ENCODE measurements at places on chromosomes 11 and 22.

GRCh38 chr11:2683806-2684205 lies 16.0 kb downstream of the KCNQ1OT1 start:
- no peak for DNase-seq

- DNase-seq: no peak
Measured at GRCh38 chr22:49954354-49954753, 6.2 kb upstream of the PIM3 start.

GRCh38 chr22:32920032-32920628 lies 118.6 kb downstream of the TIMP3 start:
- no peak for DNase-seq

GRCh38 chr22:47020166-47020565 lies 257.7 kb downstream of the TBC1D22A start:
- no peak for DNase-seq

DNA sequence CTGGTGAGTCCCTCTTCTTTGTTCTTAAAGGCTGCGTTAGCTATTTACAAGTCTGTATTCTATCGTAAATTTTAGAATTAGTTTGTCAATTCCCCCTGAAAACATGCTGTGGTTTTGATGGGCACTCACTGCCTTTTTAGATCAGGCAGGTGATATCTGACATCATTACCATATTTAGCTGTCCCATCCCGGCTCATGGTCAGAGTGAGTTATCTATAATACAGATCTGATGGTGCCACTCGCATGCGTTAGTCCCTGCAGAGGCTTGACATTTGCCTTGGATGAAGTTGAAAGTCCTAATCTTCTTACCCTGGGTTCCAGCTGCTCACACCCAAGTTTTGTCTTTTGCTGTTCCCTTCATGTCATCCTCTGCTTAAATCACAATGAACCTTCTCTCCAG lies 150.5 kb upstream of the NARS2 start:
- no peak for DNase-seq

DNA sequence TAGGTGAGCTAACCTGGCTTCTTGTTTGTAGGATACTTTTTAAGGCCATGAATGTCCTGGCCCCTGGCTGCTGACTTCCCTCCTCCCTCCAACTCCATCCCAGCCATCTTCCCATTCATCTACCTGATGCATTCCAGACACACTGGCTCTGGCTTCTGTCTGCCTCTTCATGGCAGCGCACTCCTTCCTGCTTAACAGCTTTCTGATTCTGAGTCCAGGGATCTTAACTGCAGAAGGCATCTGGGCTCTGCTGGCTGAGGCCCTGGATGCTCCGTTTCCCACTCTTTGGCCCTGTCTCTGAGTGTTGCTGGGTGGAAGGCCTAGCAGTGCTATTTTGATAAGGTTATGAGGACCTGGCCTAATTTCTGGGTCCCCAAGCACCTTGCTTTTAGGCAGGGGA lies 1.8 kb upstream of the THY1 start:
- no peak for DNase-seq

DNA sequence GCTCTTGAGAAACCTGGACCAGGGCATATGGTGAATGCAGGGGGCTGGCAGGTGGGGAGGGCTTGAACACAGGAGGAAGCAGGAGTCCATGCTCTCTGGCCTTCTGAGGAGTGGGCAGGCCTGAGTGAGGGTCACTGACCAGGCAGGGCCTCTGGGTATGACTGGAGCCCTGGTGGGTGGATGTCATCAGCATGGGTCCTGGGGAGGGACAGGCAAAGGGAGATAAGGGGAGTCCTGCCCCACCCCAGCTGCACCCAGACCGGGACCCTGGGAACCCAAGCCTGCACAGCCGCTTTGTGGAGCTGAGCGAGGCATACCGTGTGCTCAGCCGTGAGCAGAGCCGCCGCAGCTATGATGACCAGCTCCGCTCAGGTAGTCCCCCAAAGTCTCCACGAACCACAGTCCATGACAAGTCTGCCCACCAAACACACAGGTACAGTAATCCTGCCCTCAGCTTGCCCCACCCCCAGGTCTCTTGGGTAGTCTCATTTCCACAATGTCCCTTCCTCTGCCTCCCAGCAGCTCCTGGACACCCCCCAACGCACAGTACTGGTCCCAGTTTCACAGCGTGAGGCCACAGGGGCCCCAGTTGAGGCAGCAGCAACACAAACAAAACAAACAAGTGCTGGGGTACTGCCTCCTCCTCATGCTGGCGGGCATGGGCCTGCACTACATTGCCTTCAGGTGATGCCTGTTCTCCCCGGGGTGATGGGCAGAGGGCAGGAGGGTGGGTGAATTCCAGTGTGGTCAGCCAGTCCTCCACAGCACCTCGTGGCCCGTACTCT lies 2.0 kb upstream of the VEGFB start:
- no peak for DNase-seq

DNA sequence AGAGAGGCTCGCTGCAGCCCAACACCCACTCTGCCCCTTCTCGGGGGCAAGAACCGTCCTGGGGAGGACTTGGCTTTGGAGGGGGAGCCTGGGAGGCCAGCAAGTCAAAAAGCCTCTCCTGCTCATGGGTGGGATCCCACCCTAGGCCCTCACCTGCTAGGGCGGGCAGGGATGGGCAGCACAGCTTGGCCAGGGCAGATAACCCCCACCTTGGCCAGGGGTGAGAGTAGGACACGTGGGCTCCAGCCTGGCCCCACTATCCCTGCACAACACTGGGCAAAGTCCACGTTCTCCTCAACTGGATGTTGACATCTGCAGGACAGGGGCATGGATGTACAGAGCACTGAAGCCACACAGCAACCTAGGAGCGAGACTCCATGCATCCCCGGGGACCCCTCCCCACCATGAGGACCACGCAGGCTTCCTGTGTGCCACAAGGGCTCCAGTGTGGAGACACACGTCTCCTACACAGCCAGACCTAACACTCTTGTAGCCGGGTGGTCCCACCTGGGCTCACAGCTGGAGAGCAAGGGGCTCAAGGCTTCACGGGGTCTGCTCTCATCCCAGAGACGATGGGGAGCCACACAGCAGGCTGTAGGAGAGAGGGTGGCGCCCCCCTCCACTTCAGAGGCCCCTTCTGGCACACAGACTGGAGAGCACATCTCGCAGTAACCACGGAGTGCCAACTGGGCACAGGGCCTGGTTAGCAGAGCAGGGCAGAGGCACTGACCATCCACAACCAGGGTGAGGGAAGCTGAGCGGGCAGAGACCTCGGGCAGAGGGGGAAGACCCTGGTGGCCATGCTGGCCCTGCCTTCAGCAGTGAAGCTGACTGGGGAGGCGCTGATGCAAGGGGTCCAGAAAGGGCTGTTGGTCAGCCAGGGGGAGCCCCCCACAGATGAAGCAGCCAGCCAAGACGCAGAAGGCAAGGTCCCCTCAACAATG lies 171.1 kb downstream of the CRYBB2 start:
- no peak for DNase-seq

DNA sequence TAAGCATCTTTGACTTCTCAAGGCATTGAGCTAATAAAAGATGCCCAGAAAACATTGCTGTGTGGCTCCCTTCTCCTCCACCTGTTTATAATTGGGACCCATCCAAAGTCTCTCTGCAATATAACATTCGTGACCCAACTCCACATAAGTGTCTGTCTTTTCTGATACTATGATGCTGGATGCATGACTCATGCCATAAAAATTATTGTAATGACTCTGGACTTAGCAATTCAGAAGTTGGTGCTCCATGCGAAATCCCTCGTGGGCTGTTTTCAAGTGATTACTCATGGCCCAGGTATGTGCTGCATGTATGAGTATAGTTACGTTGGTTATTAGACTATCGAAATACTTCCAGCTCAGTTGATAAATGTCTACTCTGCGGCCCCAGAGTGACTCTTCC lies 11.7 kb downstream of the FJX1 start:
- DNase-seq: no peak

GRCh38 chr11:19614370-19614940 lies 98.2 kb upstream of the NAV2 start:
- DNase-seq: no peak

DNA sequence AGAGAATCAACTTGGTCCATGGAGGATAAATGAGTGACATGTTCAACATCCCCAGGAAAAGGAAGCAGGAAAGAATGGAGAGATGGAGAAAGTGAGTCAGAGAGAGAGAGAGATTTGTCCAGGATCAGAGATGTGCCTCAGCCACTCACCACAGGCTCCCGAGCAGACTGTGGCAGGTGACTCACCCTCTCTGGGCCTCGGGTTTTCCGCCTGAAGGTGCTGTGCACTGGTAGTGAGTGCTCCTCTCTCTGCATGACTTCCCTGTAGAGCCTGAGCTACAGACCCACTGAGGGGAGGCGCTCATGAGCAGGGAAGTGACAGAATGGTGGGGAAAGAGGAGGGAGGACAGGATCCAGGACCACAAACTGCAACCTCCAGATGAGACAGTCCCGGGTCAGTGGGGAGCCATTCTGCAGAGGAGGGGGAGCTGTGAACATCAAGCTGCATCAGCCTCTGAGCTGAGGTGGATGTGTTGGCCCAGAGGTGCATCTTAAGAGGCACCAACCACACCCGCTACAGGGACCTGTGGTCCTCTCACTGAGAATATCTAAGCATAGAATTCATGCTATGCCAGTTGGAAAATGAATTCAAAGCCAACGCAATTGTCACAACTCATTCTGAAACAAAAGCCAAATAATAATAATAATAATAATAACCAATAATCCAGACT lies 433.4 kb downstream of the BRD1 start:
- DNase-seq: no peak

GRCh38 chr11:469684-470560 lies 19.8 kb downstream of the PTDSS2 start:
- no peak for DNase-seq

DNA sequence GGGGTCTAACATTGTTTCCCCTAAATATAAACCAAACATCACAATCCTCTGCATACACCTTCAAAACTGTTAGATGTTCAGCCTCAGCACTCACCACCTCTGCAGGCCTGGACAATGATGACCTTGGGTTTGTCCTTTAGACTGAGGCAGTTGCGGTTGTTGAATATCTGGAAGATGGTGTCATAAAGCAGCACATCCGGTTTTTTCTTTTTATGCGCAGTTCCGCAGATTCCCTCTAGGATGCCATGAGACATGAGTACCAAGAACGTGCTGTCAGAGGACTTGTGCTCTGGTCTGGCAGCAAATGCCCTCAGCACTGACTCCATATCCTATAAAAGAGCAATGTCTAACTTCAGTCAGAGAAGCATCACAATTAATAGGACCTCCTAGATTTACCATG lies 22.8 kb downstream of the CASP5 start:
- DNase-seq: no peak

DNA sequence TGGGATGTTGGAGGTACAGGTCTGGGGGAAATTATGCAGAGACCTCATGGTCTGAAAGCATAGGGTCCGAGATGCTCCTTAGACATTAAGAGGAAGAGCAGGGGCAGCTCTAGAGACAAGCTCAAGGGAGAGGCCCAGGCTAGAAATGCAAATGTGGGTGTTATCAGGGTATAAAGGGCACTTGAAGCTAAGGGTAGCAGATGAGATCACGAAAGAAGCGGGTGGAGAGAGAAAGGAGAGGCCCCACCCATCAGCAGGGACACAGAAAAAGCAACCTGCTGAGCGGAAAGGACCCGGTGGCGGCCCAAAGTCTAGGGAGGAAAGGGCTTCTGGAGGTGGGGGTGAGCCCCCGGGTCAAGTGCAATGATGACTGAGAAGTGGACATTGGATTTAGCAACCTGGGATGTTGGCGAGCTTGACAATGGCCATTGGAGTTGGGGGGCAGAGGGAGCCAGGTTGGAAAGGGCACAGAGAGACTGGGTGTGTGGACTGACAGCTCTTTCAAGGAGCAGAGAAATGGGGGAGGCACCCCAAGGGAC lies 8.9 kb downstream of the TMPRSS6 start:
- no peak for DNase-seq

All from activated T-cell treated with anti-CD3 and anti-CD28 coated beads for 4 hours (primary cell).